IgD-negative memory B cell (primary cell): ENCODE measurements at places on chromosomes 5 and 9. TPM values are rescaled to one million over a fixed set of nuclear protein-coding genes. Genes with fewer than 3 reads are reported as not detected.

JAKMIP2 gene
- 0.14 TPM for polyA plus RNA-seq

IFNA2 gene
- not detected for polyA plus RNA-seq

TERT gene
- polyA plus RNA-seq: not detected

CNTNAP3B gene
- 0.16 TPM for polyA plus RNA-seq

MAP3K1 gene
- polyA plus RNA-seq: 69.8 TPM

WDR38 gene
- polyA plus RNA-seq: not detected

PCDHB9 gene
- 0.31 TPM for polyA plus RNA-seq

TSSK1B gene
- polyA plus RNA-seq: not detected

PLPP1 gene
- 9.5 TPM for polyA plus RNA-seq

GFRA3 gene
- polyA plus RNA-seq: not detected

NUDCD2 gene
- polyA plus RNA-seq: 39.4 TPM

HRH2 gene
- 0.49 TPM for polyA plus RNA-seq

PCDHA1 gene
- polyA plus RNA-seq: not detected

NOTCH1 gene
- 3.5 TPM for polyA plus RNA-seq

NUTM2G gene
- 0.19 TPM for polyA plus RNA-seq

TRPM3 gene
- polyA plus RNA-seq: not detected

RFX3 gene
- 5.0 TPM for polyA plus RNA-seq

CSF1R gene
- polyA plus RNA-seq: 0.10 TPM

PCDHB5 gene
- polyA plus RNA-seq: not detected

BAAT gene
- polyA plus RNA-seq: not detected

MEGF10 gene
- not detected for polyA plus RNA-seq

FOXI1 gene
- polyA plus RNA-seq: not detected

ZNF483 gene
- polyA plus RNA-seq: 1.5 TPM

ADGRV1 gene
- not detected for polyA plus RNA-seq

CD74 gene
- polyA plus RNA-seq: 29,718 TPM

PFN3 gene
- polyA plus RNA-seq: not detected

SPATA6L gene
- polyA plus RNA-seq: not detected

VCAN gene
- polyA plus RNA-seq: 1.6 TPM

PCDHGA7 gene
- polyA plus RNA-seq: not detected

SYK gene
- polyA plus RNA-seq: 314 TPM

SH3GL2 gene
- not detected for polyA plus RNA-seq

EQTN gene
- polyA plus RNA-seq: 0.35 TPM

ENTPD2 gene
- polyA plus RNA-seq: not detected

CDKN2B gene
- polyA plus RNA-seq: 0.23 TPM

CDX1 gene
- polyA plus RNA-seq: not detected

TNIP1 gene
- polyA plus RNA-seq: 78.3 TPM

ANKRD55 gene
- 1.5 TPM for polyA plus RNA-seq

PCDHB12 gene
- not detected for polyA plus RNA-seq

RBM22 gene
- 69.5 TPM for polyA plus RNA-seq

RUSC2 gene
- not detected for polyA plus RNA-seq

OCLN gene
- 0.09 TPM for polyA plus RNA-seq

PCDHB14 gene
- not detected for polyA plus RNA-seq

CLIC3 gene
- 3.5 TPM for polyA plus RNA-seq

PCDHGA4 gene
- not detected for polyA plus RNA-seq

ZDHHC11 gene
- polyA plus RNA-seq: not detected

TGFBI gene
- 7.1 TPM for polyA plus RNA-seq

ZFP37 gene
- 2.5 TPM for polyA plus RNA-seq

ROPN1L gene
- polyA plus RNA-seq: 0.48 TPM

FBXO38 gene
- 20.1 TPM for polyA plus RNA-seq

HTR1A gene
- polyA plus RNA-seq: not detected

HTR4 gene
- not detected for polyA plus RNA-seq

FCN2 gene
- polyA plus RNA-seq: not detected
